ENCODE measurements at places on chromosomes 12 and 14.

DNA sequence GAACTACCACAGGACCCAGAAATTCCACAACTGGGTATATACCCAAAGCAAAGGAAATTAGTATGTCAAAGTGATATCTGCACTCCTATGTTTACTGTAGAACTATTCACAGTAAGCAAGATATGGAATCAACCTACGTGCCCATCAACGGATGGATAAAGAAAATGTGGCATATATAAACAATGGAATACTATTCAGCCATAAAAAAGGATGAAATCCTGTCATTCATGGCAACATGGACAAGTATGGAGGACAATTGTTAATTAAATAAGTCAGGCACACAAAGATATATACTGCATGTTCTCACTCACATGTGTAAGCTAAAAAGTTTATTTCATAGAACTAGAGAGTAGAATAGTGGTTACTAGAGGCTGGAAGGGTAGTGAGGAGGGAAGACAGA is 97.0 kb downstream of the CEP83 start:
- H3K27me3 ChIP-seq: no peaks in the 10 kb centered on the region
- H3K27ac ChIP-seq: no peak overlapping the region
- DNase-seq: no peak
- no peaks in the 10 kb centered on the region for H3K4me1 ChIP-seq
- H3K36me3 ChIP-seq: no peaks in the 10 kb centered on the region

- peaks cover 17% of the 10 kb centered on the region for H3K36me3 ChIP-seq
- H3K27me3 ChIP-seq: no peaks in the 10 kb centered on the region
- H3K27ac ChIP-seq: no peak overlapping the region
- H3K4me3 ChIP-seq: no peak overlapping the region
- H3K4me1 ChIP-seq: no peaks in the 10 kb centered on the region
Measured at GRCh38 chr14:67580336-67581171, 19.5 kb downstream of the PIGH start.

- H3K27ac ChIP-seq: no peak overlapping the region
- peaks cover 5% of the 10 kb centered on the region for H3K4me1 ChIP-seq
- no peaks in the 10 kb centered on the region for H3K27me3 ChIP-seq
- H3K4me3 ChIP-seq: no peak overlapping the region
Measured at GRCh38 chr14:68137704-68138619, 318.4 kb downstream of the RAD51B start.

DNA sequence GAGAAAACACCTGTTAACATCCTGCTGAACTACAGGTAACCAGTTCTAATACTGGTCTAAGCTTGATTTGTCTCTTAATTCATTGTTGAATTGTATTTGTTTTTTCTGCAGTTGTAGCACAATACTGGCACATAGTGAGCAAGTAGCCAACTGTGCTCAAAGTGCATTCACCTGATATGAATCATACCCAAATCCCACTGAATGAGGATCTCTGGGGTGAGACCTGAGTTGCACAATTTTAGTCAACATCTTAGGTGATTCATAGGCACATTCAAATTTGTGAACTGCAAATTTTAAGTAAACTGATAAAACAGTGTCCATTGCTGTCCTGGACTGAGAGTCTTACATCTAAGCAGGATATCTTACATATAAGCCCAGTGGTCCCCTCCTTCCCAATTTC is 12.8 kb downstream of the KCNC2 start:
- DNase-seq: no peak
- H3K27me3 ChIP-seq: no peaks in the 10 kb centered on the region
- no peak overlapping the region for H3K4me3 ChIP-seq
- H3K36me3 ChIP-seq: no peaks in the 10 kb centered on the region

DNA sequence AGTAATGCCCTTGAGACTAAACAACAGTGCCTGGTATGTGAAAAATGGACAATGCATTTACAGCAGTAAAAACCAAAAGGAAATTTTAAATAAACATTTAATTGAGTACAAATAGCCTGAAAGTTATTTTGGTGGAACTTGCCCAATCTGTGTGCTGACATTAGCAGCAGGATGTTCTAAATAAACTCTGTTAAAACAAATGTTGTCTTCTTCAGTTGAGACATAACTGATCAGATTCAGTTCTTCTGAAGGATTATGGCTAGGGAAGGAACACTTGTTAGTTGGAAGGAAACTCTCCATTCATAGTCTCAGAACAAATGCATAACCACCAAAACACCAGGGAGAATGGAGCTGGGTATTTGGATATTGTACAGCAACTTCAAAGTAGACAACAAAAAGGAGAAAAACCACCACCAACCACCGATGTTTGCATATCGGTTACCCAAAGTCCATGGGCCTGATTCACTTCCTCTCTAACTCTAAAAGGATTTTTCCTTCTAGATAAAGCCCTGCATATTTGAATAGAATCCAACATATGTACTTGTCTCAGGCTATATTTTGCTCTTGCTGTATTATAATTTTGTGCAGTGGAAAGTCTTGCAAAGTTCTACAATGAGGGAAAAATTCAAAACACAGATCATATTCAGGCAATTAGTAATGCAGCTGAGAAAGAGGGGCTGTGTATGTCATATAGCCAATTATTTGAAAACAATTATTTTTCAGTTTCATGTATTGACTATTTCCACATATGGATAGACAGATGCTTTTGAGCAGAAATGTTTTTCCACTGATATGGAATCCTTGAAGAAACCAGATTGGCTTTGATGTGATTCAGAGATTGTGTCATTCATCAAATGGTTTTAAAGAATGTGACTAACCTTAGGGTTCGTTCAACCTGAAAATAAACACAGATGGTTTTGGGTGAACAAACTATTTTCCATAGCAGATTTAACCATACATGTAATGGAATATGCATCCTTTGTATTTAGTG is 152.2 kb upstream of the BMP4 start:
- no peaks in the 10 kb centered on the region for H3K27me3 ChIP-seq
- no peaks in the 10 kb centered on the region for H3K36me3 ChIP-seq
- H3K27ac ChIP-seq: no peak overlapping the region
- no peak for DNase-seq

DNA sequence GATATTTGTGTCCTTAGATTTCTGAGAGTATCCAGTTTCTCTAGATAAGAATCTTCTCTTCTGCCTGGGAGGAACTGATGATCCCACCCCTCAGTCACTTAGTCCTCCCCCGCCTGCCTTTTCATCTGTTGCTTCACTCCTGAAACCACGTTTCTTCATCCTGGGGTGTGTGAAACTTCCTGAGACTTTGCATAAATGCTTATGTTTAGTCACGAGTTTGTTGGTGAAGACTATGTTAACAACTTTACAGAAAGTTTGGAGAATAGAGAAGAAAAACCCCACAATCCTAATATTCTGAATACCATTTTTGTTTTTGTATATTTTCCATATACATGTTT is 33.2 kb downstream of the MARK3 start:
- H3K4me1 ChIP-seq: peaks cover 11% of the 10 kb centered on the region
- H3K27me3 ChIP-seq: no peaks in the 10 kb centered on the region
- H3K36me3 ChIP-seq: no peaks in the 10 kb centered on the region
- no peak for DNase-seq
- no peak overlapping the region for H3K4me3 ChIP-seq

DNA sequence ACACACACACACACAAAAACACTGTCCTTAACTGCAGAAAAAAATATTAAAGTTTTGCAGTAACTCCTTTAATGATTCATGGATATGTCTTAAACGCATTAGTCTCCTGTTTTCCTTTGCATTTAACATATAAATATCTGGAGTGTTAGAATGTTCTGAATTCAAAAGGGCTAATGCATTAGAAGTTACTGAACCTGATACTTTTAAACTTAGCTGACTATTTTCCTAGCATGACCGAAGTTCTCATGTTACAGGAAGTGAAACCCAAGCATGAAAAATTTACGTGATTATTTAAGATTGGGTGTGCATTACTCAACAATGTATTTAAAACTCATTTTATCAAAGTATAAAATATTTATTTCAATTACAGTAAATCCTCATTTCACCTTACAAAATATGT is 791.2 kb downstream of the FLRT2 start:
- DNase-seq: no peak
- no peaks in the 10 kb centered on the region for H3K27me3 ChIP-seq
- H3K27ac ChIP-seq: no peak overlapping the region
- H3K36me3 ChIP-seq: no peaks in the 10 kb centered on the region

DNA sequence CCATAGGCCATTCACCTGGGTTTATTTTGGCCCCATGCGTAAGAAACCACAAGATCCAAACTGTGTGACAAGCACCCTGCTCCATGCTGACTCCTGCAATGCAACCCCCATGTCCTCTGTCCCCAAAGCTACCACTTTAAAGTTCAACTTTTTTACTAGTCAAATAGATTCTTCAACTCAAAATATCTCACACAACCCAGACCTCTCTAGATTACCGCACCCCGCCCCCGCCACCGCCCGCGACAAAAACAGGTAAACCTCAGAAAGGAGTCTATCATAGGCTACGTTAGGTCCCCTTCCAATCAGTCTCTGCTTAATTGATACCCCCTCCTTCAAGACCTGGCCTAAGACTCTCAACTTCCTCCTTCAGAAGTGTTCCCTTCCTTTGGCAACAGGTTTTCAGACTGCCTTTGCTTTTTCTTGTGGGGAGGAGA is 2.2 kb downstream of the ZFP36L1 start:
- peaks cover 21% of the 10 kb centered on the region for H3K36me3 ChIP-seq
- H3K27ac ChIP-seq: no peak overlapping the region
- H3K4me1 ChIP-seq: peaks cover 11% of the 10 kb centered on the region
- DNase-seq: peak; percentile 39

- no peak overlapping the region for H3K4me3 ChIP-seq
- no peaks in the 10 kb centered on the region for H3K36me3 ChIP-seq
- H3K27me3 ChIP-seq: no peaks in the 10 kb centered on the region
- no peak for DNase-seq
Measured at GRCh38 chr14:104494483-104494882, 85.1 kb upstream of the C14orf180 start.

GRCh38 chr12:31715283-31715825 is 13.5 kb downstream of the AMN1 start:
- no peaks in the 10 kb centered on the region for H3K27me3 ChIP-seq
- H3K4me1 ChIP-seq: peaks cover 3% of the 10 kb centered on the region
- no peak overlapping the region for H3K4me3 ChIP-seq
- H3K36me3 ChIP-seq: no peaks in the 10 kb centered on the region

- DNase-seq: no peak
- no peak overlapping the region for H3K27ac ChIP-seq
- H3K4me3 ChIP-seq: no peak overlapping the region
- H3K27me3 ChIP-seq: no peaks in the 10 kb centered on the region
Measured at GRCh38 chr14:104788873-104789663, 6.5 kb downstream of the AKT1 start.

DNA sequence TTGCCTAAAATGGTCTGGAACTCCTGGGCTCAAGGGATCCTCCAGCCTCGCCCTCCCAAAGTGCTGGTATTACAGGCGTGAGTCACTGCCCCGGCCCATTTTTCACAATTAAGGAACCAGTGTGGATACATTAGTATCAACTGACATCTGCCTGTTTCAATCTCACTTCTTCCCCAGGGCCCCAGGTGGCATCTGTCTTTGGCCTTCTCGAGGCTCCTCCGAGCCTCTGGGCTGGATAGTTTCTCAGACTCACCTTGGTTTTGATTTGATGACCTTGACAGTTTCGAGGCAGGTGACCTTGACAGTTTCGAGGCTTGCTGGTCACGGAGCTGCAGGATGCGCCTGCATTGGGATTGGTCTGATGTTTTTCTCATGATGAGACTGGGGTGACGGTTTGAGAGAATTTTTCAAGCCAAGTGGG is 41.0 kb upstream of the NCOR2 start:
- H3K36me3 ChIP-seq: no peaks in the 10 kb centered on the region
- no peak overlapping the region for H3K4me3 ChIP-seq
- no peak for DNase-seq
- H3K4me1 ChIP-seq: peaks cover 8% of the 10 kb centered on the region
- no peaks in the 10 kb centered on the region for H3K27me3 ChIP-seq

GRCh38 chr14:63761351-63762117 is 33.7 kb upstream of the SGPP1 start:
- no peak overlapping the region for H3K27ac ChIP-seq
- no peaks in the 10 kb centered on the region for H3K36me3 ChIP-seq
- H3K4me1 ChIP-seq: no peaks in the 10 kb centered on the region
- DNase-seq: no peak
- no peaks in the 10 kb centered on the region for H3K27me3 ChIP-seq

Measured in H1 (cell line).